ENCODE measurements at places on chromosomes 12 and 14. TPM values are rescaled to one million over a fixed set of nuclear protein-coding genes. Genes with fewer than 3 reads are reported as not detected.

- no peak for DNase-seq
These were observed 66.4 kb upstream of the KRR1 start for GRCh38 chr12:75577812-75578211.

ADCY6 gene
- total RNA-seq = 30.4 TPM

DNA sequence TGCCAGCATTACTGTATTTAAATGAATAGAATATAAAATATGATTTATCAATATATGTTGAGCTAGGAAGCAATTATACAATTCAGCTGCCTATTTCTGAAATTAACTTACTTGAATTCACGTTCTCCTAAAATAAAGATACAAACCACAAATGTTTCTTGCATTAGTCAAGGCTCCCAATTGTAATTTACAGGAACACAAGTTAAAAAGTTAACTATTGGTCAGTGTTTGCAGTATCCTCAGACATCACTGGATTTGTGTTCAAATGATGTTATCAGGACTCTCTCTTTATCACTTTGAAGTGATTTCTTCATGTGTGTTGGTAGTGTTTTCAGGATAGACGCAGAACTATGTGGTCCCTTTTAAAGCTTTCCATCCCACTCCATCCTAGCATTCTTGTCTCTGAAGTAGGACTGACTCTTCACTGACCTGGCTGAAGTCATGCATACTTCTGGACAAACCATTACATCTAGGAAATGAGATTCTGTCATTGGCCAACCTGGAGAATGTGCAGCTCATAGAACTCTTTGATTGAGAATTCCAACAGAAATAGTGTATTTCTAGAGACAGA is 156.1 kb downstream of the KICS2 start:
- no peak for DNase-seq

- DNase-seq = no peak
These were observed 29.9 kb upstream of the FUT8 start for GRCh38 chr14:65382586-65382985.

SAV1 gene
- 10.6 TPM for total RNA-seq

GRCh38 chr12:101552277-101552676 is 42.5 kb upstream of the MYBPC1 start:
- DNase-seq = peak; percentile 67

GRCh38 chr12:46608431-46609272 is 217.1 kb downstream of the SLC38A4 start:
- no peak for DNase-seq

DNA sequence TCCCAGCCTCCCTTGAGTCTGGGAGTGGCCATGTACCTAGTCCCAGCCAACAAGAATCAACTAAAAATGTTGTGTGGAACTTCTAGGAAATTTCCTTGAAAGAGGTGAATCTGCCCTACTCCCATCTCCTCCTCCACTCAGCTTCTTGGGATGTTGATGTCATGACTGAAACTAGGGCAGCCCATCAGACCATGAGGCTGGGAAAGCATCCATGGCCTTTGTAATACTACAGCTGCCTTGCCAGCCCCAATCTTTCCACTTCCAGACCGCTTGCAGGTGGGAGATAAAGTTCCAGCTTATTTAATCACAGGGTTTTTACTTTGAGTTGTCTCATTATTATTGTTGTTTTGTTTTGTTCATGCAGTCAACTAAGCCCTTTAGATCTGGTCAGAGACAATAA is 170.3 kb upstream of the LMNTD1 start:
- no peak for DNase-seq

DYRK2 gene
- total RNA-seq = 23.1 TPM

ARHGDIB gene
- total RNA-seq = 4.3 TPM

- no peak for DNase-seq
These were observed 144.9 kb upstream of the PELI2 start for GRCh38 chr14:55973285-55973800.

GRCh38 chr14:104583424-104584306 is 4.1 kb downstream of the C14orf180 start:
- DNase-seq = no peak

DNA sequence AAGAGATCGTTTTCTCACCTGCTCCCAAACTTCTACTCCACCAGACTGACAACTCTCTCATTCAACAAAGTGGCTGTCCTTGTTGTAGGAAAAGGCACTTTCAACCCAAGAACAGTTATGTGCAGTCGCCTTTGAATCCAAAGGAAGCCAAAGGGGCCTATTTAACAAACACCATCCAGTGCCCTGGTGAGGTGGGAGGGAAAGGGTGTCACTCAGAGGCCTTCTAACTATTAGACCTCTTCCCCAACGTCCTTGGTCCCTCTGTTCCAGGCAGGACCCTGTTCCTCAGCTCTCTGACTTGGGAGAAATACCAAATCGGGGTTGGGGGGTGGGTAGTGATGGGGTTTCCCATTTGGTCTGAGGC is 3.2 kb downstream of the SIX4 start:
- no peak for DNase-seq

GRCh38 chr14:104708606-104709268 is 15.3 kb upstream of the ADSS1 start:
- peak; percentile 49 for DNase-seq

DNA sequence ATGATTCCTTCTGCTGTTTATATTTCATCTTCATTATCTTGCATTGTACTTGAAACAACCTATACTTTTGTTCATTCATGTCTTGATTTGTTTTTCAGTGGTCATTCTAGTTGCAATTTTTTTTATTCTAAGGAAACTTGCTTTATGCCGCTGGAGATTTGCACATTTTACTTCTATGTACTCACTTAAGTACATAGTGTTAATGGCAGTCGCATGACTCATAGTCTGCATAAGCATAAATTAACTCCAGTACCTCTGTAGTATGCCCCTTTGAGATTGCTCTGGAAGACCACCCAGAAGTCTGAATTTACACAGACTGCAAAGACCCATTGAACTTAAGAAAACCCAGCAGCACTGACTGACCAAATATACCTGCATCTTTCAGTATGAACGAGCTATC is 77.0 kb downstream of the MSRB3 start:
- DNase-seq = no peak
